GM12891 (cell line): ENCODE measurements at places on chromosomes 6 and 20.
A peak's percentile ranks its signal among the peaks of the same experiment; 100 is the strongest.

- DNase-seq: no peak
Measured at GRCh38 chr6:113742342-113742741, 114.8 kb upstream of the MARCKS start.

- no peak for DNase-seq
Measured at GRCh38 chr6:66210964-66211363, 503.9 kb upstream of the EYS start.

GRCh38 chr6:12369781-12370262 is 79.7 kb downstream of the EDN1 start:
- no peak for DNase-seq

GRCh38 chr6:44142835-44143234 is 15.5 kb downstream of the TMEM63B start:
- DNase-seq: no peak

GRCh38 chr20:48799328-48800105 is 28.3 kb downstream of the PREX1 start:
- no peak for DNase-seq

DNA sequence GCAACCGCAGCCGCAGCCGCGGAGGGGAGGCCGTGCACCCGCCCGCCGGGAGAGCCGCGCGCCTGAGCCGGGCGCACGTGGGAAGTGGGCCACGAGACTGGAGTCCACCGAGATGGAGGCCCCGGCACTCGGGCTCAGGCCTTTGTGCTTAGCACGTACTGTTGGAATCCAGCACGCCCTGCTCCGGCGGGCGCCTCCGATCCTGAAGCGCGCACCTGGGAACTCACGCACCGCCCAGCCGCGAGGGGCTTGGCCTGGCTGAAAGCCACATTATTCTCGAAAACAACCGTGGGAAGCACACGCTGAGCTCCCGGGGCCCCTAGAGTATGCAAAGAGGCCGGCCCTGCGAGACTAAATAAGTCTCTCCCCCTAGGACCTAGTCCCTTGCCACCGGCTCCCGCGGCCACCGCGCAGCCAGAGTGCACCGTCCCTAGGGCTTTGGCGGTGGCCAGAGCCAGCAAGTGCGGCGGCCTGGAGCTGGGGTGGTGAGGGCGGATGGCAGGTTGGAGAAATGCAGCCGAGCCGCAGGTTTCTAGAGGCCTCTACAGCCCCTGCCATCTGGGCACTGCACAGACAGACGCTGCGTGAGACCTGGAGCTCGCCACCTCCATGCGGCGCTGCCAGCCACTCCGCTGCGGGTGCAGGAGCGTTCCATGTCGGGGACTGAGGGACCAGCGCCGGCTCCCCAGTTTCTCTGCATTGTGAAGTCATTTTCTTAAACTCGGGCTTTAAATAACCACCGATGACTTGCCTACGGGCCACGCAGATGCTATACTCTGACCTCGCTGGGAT is 42.0 kb upstream of the LY86 start:
- DNase-seq: peak; percentile 49

GRCh38 chr6:53412021-53412715 is 63.4 kb upstream of the ELOVL5 start:
- no peak for DNase-seq

- DNase-seq: no peak
Measured at GRCh38 chr6:163688739-163689362, 274.3 kb downstream of the QKI start.

DNA sequence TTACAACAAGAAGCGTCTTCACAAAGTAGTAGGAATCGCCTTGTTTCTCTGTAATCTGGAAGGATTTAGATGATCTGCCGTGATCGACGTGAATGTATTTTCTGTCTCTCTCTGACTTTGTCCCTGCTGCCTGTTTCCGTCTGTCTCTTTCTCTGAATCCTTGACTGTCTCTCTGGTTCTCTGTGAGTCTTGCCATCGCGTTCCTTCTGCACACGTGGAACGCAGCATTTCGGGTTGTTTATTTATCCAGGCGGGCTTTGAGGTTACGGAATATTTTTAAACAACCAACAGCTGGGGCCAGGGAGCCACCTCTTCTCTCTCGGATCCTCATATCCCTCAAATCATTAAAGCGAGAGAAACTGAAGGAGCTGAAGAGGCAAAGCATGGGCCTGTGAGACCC is 215.9 kb downstream of the ZDHHC14 start:
- no peak for DNase-seq

DNA sequence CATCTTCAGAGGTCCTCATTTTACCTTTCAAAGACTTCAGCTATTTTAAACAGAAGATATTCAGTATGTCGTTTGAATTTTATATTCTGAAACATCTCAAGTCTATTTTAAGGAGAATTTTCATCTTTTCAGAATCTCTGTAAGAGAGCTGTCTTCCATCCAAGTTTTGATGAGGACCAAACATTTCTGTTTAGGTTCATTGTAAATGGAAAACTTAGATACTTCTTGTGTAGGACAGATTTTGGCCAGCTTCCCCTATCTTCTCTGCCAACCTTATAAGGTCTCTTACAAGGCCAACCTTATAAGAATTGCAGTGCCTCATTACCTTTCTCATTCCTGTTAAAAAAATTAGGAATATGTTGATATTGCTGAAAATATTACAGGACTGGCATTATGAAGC is 88.1 kb downstream of the AKAP7 start:
- no peak for DNase-seq

DNA sequence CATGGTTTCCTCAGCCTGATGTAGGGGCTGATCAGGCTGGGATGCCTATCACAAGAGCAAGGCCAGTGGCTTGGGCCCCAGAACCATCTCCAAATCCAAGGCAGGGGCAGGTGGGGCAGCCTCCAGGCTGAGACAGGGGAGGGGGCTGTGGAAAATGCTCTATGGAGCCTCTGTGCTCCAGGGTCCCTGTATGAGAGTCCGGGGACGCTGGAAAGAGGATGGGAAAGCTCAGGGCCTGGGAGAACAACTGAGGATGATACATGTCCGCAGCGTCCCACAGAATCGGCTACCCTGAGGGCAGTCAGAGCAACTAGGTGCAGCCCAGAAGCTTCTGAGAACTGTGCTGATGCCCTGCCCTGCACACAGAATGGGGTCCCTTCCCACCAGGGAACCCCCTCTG is 43.4 kb downstream of the CPXM1 start:
- DNase-seq: no peak

DNA sequence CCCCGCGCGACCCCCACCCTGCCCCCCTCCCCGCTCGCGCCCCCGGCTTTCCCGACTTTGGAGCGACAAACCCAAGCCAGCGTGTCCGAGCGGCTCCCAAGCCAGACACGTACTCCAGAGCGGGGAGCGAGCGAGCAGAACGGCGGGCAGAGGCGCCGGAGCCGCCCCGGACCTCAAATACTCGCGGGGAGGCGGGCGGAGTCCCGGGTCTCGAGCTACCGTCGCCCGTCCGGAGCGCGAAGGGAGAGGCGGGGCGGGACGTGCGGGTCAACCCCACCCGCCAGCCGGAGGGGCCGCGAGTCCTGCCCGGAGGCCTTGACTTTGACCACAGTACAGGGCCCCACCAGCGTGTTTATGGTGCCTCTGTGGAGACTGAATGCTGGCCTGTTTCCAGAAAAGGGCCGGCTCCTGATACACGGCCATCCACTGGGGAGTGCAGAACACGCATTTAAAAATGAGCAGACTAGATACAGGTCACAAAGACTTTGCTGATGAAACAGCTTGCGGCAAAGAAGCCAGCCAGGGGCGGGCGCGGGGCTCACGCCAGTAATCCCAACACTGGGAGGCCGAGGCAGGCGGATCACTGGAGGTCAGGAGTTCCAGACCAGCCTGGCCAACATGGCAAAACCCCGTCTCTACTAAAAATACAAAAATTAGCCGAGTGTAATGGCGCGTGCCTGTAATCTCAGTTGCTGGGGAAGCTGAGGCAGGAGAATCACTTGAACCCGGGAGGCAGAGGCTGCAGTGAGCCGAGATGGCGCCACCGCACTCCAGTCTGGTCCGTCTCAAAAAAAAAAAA is at the start of gene SERPINB6:
Gene SERPINB6, minus strand, starts transcription at position 148 of the 799 bp plus-strand sequence. CDS start 12,235 bp downstream, outside the sequence.
- DNase-seq: no peak

DNA sequence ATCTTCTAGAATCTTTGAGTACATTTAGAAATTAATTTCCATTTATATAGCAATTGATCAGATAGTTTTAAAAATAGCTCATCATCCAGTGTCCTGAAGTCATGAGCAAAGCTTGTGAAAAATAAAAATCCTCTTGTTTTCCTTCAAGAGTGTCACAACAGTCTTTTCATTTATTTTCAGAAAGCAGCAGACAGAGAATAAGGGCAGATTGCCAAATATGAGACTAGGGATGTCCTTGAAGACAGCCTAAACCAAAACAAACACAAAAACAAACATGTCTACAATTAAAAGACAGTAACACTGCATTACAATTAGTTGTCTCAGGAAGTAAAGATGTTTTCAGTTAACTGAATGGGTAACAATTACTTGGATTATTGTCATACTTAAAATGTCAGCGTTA is 682.8 kb downstream of the TFAP2A start:
- no peak for DNase-seq

DNA sequence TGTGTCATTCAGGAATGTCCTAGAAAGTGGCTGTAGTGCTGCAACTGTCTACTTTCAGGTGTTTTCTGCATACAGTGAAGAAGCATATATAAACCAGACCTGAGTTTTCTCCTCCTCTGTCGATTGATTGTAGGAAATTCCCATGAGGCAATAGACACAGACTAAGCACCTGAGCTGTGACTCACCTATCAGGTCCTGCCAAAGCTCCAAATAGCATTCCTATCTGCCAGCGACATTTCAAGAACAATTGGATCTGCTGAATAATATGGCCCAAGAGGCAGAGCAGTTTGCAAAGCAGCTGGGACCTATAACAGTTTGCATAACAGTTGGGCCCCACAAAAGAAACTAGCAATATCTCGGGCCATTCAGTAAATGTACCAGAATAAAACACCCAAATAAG is 360.4 kb downstream of the HAO1 start:
- DNase-seq: no peak

- no peak for DNase-seq
Measured at GRCh38 chr6:124536842-124537191, 425.4 kb upstream of the RNF217 start.

GRCh38 chr6:145445674-145446073 is 289.6 kb downstream of the EPM2A start:
- no peak for DNase-seq

GRCh38 chr20:15710636-15711035 is 862.6 kb downstream of the KIF16B start:
- DNase-seq: no peak

DNA sequence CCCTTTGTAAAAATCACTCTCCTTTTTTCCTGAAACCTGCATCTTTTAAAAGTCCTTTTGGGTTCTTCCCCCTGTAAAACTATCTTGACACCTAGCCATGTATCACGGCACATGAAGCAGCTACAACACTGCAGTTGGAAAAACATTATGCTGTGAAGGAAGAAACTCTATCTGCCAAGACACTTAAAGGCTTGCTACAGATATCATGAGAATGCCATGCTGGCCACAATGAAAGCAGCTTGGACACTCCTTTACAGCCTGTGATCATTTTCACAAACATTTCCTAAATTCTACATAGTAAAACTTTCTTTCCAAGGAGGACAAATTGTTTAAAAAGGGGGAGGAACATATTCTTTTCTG is 31.8 kb downstream of the CNKSR3 start:
- no peak for DNase-seq

DNA sequence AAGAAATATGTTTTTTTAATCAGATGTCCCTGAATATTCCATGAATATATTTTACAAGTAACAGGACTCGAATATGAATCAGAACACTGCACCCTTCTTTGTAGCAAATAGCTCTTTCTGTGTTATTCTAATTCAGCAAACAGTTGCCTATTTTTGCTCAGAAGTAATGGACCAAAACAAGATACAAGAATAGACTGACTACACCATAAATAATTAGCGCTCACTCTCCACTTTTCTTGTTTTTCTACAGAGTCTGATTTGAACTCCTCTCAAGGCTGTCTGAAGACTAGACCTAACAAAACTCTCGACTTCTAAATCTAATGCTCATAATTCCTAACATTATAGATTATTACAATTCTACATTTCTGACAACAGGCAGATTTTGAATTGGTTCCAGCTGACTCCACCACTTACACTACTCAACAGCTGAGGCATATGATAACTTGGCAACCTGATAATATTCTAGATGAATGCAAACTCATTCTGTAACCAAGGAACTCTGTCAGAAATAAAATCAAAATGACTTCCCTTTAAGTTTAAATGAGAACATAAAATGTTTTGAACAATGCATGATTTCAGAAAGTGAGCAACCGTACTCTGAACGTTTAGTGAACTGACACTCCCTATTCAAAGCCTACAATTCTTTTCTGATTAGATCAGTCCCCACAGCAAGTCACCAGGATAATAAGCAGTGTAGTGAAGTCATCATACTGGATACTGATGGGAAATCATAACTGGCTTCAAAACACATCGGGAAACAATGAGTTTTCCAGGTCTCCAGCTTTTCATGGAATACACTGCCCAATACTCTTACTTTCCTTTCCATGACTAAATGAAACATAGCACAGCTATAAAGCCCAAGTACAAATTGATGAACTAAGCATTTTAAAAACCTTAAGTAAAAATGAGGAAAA is 114.2 kb upstream of the BEND6 start:
- DNase-seq: no peak

DNA sequence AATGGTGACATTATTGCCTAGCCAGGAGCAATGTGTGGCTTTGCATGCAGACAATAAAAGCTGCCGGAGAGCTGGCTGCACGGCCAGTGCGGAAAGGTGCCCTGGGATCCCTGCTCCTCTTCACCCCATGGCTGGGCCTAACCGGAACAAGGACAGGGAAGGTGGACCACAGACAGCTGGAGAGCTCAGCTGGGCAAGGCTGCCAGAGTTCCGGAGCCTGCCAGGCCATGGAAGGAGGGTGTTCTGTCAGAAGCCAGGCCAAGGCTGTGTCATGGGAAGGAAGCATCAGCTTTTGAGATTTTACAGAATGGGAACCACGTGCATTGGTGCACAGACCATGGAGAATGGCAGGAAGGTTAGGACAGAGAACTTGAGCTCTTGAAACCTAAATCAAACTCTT is 25.0 kb downstream of the MAP1LC3A start:
- no peak for DNase-seq

DNA sequence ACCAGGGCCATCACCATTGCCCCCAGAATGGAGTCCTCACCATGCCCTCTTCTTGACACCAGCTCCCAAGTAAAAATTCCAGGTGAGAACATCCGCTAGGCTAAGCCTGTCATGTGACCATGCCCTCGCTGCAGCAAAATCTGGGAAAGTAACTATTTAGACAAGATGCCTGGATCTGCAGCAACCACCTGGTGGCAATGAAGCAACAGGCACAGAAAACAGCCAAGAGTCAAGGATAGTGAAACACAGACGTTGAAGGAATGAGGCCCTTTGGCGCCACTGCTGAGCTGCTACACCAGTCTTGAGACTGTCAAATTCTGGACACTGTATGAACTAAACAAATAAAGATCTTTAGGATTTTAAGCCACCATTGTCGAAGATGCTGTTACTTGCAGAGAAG is 30.1 kb upstream of the TGM6 start:
- no peak for DNase-seq

- no peak for DNase-seq
Measured at GRCh38 chr6:157240059-157240959, 83.0 kb downstream of the TMEM242 start.

GRCh38 chr6:73719046-73719445 is 23.0 kb downstream of the CD109 start:
- DNase-seq: no peak
